ENCODE measurements at places on chromosomes 3 and 15.
A peak's percentile ranks its signal among the peaks of the same experiment; 100 is the strongest.

GRCh38 chr3:134988666-134989065 is 193.6 kb downstream of the EPHB1 start:
- DNase-seq = no peak

GRCh38 chr15:62795171-62795570 is 247.4 kb upstream of the TPM1 start:
- no peak for DNase-seq

DNA sequence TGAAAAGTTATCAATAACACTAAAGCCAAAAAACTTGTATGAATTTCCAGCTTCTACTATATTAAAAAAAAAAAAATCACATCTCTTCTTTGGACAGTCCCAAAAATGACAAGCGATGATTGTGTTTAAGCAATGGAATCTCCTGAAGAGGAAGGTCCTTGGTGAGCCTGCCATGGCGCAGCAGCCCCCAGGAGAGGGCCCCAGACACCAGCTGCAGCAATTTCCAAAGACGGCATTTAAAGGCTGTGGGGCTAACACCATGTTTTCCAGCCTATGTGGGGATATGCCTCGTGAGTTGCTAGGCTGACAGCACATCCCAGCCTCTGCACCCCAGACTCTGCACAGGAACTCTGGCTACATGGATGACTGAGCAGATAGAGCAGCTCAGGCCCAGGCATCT is 14.7 kb downstream of the SKIC8 start:
- DNase-seq = no peak

GRCh38 chr3:16374047-16374934 is 109.3 kb downstream of the OXNAD1 start:
- no peak for DNase-seq

DNA sequence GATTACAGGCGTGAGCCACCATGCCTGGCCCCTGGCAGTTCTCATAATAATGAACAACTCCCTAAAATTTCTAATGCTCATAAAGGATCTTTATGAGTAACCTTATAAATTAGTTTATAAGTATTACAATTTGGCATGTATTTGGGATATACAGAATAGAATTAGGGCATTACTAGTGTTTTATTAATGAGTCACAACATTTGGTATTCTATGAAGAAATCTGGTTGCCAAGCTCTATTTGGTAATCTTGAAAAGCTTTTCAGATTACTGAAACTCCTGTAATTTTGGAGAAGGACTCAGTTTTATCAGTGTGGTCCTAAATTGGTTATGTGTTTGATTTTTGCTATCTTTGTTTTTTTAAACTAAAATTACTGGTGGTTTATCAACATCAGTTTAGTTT is 45.8 kb downstream of the TM6SF1 start:
- no peak for DNase-seq

- DNase-seq = peak; percentile 91
Observed at GRCh38 chr3:134477002-134477401, 8.8 kb downstream of the ANAPC13 start.

- DNase-seq = no peak
Observed at GRCh38 chr3:97256060-97256459, 441.7 kb downstream of the EPHA6 start.

DNA sequence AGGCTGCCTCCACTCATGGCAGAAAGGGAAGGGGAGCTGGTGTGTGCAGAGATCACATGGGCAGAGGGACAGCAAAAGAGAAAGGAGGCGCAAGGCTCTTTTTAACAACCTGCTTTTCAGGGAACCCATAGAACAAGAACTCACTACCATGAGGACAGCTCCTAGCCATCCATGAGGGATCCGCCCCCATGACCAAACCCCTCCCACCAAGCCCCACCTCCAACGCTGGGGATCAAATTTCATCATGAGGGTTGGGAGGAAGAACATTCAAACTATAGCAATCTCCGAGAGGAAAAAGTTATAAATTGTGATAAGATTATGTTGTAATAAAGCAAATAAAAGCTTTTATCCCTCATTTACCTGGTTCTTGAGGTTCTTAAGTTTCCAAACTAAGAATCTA is 84.7 kb upstream of the LMCD1 start:
- DNase-seq = no peak

DNA sequence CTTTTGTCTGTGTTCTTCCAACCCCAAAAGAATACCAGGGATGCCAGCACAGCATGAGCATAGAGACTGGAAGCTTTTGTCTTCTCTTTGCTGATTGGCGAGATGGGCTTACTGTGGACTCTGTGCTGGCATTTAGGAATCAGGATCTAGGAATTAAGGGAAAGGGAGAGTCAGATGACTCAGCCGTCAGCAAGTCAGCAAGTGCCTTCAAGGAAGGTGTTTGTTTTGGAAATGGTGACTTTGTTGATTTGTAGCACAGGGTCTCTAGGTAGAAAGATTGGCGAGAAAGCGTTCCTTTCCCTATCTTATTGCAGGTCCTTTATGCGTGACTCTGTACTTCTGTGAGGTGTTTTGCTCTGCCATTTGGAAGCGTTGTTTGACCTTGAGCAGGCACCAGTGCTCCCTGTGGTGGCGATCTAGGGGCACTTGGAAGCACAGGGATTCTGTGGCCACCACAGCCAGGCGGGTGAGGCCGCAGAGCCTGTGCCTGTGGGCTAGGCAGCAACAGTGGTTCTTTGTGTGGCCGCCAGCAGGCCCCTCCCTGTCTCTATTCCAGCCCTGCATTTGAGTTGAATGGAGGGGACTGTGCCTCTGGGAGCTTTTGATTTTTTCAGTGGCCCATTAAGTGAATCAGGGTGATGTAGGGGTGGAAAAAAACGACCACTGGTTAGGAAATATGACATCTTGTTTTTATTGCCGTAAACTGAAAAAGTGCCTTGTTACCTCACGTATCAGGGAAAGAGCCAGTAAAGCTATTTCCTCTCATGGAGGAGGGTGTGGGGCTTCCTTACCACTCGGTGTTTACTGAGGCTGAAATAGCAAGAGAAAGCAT is 19.0 kb downstream of the FAN1 start:
- peak; percentile 25 for DNase-seq

GRCh38 chr3:9883706-9884554 is 3.9 kb upstream of the CIDEC start:
- no peak for DNase-seq

- DNase-seq = no peak
Observed at GRCh38 chr3:196554205-196554604, 14.1 kb downstream of the WDR53 start.

DNA sequence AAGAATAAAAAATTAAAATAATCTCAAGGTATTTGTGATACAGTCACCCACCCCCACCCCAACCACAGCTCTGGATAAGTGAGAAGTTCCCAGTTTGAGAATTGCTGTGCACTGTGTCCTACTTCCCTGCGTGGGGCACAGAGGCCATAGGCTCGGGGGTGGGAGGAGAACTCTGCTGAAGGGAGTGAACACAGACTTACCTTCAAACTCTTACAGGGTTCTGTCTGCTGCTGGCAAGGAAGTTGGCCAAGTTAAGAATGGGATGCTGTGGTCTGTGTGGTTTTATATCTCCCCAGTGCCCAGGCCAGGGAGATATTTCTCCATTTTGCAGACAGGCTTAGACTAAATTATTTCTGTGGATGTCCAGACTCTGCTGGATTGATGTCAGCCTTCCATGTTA is 37.6 kb downstream of the SPTSSB start:
- DNase-seq = no peak

GRCh38 chr15:60721257-60721626 is 242.3 kb upstream of the ICE2 start:
- DNase-seq = no peak

- no peak for DNase-seq
Observed at GRCh38 chr3:11290743-11291680, 18.8 kb downstream of the ATG7 start.

DNA sequence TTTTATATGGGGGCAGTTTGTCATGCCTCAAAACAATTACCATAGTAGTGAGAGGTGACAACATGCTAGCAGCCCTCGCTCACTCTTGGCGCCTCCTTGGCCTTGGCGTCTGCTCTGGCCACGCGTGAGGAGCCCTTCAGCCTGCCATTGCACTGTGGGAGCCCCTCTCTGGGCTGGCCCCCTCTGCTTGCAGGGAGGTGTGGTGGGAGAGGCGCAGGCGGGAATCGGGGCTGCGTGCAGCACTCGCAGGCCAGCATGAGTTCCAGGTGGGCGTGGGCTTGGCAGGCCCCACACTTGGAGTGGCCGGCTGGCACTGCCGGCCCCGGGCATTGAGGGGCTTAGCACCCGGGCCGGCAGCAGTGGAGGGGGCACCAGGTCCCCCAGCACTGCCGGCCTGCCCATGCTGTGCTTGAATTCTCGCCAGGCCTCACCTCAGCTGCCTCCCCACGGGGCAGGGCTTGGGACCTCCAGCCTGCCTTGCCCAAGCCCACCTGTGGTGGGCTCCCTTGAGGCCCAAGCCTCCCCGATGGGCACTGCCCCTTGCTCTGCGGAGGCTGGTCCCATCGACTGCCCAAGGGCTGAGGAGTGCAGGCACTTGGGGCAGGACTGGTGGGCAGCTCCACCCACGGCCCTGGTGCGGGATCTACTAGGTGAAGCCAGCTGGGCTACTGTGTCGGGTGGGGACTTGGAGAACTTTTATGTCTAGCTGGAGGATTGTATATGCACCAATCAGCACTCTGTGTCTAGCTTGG is 38.8 kb upstream of the EIF5A2 start:
- no peak for DNase-seq

- DNase-seq = no peak
Observed at GRCh38 chr15:40739854-40740253, 15.2 kb downstream of the RMDN3 start.

DNA sequence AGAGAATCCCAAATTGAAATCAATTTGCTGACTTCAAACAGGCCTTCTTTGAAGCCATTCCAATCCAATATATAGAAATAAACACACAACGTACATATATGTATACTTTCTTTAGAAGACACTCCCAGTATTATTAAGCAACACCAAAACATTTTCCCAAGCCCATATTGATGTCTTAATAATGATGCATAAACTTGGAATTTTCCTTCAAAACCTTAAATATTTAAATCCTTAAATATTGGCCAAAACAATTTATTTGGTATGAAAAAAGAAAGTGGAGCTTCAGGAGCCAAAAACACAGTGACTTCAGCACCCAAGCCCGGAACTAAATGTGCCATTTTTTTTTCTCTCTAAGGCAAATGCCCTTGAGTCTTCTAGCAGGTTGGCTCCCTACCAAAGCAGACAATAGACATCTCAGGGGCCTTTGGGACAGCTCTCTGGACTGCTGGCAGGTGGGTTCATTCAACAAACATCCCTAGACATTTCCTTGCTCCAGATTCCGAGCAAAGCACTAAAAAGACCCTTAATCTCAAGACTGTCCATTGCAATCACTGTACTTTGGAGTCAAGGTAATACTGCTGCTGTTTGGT is 384.7 kb downstream of the NTRK3 start:
- no peak for DNase-seq

DNA sequence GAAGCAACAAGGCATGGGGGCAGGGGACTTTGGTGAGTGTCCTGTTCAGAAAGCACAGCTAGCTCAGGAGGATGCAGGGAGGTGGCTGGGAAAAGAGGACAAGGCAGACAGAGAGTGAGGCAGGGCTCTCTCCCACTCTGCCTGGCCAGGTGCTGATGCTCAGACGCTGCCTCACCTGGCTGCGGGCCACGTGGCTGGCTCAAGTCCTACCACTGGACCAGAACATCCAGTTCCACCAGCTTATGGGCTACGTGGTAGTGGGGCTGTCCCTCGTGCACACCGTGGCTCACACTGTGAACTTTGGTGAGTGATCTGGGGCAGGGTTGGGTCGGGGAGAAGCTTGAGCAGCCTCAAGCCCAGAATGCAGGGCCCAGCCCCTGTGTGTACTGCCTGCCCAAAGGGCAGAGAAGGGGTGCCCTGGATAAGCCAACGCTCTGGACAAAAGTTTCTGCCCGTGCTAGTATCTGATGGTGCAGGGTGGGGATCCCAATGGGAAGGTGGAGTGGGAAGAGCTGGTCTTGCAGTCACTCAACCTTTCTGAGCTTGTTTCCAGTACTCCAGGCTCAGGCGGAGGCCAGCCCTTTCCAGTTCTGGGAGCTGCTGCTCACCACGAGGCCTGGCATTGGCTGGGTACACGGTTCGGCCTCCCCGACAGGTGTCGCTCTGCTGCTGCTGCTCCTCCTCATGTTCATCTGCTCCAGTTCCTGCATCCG is 20.9 kb downstream of the NOX5 start:
- no peak for DNase-seq

DNA sequence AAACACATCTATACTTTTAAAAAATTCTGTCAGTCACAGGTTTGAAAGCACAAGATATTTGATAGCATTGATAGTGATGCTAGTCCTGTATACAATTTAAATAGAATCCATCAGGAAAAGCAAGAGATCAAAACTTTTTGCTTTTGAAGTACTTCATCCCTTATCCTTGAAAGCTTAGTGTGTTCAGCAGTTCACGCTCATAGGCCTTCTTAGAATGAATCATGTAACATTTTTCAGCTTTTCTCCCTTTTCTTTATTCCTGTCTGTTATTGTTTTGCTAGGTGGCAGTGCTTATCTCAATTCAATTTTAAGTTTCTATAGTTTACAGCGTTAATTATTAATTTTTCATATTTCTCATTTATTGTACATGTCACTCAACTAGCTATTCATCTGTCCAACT is 69.1 kb downstream of the FGF7 start:
- no peak for DNase-seq

GRCh38 chr3:68808563-68808962 is 123.8 kb downstream of the TAFA4 start:
- DNase-seq = no peak

GRCh38 chr15:41001524-41002214 is 48.4 kb downstream of the CHAC1 start:
- no peak for DNase-seq

DNA sequence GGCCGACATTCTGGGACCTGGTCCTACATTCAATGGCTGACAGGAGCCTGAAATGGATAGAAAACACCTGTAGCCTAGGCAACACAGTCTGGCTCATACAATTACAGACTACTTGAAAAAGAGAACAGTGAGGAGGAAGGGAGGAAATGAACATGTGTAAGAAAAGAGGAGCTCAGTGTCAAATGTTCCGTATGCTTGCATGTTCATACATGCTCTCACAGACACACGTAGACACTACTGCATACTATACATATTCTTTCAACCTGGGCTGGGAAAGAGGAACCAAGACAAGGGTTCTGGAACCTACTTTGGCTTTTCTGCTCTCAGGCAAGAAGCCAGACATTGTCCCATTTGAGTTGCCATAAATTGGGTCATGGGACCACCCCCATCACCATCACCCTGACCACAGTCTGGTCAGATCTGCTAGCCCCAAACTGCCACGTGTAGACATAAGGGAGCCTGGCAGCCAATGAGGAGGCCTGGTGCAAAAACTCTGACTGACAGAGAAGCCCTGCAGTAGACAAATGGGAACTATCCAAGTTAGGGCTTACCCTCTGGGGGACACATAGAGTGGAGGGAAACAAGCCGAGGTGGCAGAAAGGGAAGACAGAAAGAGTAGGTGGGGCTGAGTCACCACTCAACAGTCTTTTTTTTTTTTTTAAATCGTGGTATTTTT is 310.0 kb downstream of the SHQ1 start:
- no peak for DNase-seq

- no peak for DNase-seq
Observed at GRCh38 chr15:70478251-70478990, 284.9 kb downstream of the UACA start.

GRCh38 chr3:52330194-52330805 is 14.2 kb downstream of the DNAH1 start:
- DNase-seq = no peak

- DNase-seq = no peak
Observed at GRCh38 chr3:188403404-188403803, 249.4 kb downstream of the LPP start.

- DNase-seq = no peak
Observed at GRCh38 chr15:100169615-100170290, 172.0 kb downstream of the ADAMTS17 start.

Data from GM04503 (cell line).